A549 treated with AZD2906 at 1 μM for 4 hours (cell line): ENCODE measurements at places on chromosomes 12 and 14. TPM values are rescaled to one million over a fixed set of nuclear protein-coding genes. Genes with fewer than 3 reads are reported as not detected.

PZP gene
- not detected in 5 replicates for total RNA-seq

ORAI1 gene
- 18.7 to 35.5 TPM (median 34.5 TPM) in 5 replicates for total RNA-seq

EFS gene
- total RNA-seq, result not detected in 5 replicates

DNAJC22 gene
- 20.3 to 22.4 TPM (median 21.4 TPM) in 5 replicates for total RNA-seq

CPNE6 gene
- total RNA-seq, result 0.05 to 0.12 TPM (median 0.06 TPM) in 4 of 5 replicates, not detected in the other

C12orf54 gene
- not detected in 5 replicates for total RNA-seq

NXPH4 gene
- 3.8 to 5.8 TPM (median 5.6 TPM) in 5 replicates for total RNA-seq

SMIM41 gene
- not detected in 5 replicates for total RNA-seq

CLEC1B gene
- not detected in 5 replicates for total RNA-seq

INSM2 gene
- 0.05 to 0.11 TPM (median 0.07 TPM) in 5 replicates for total RNA-seq

MYO1H gene
- not detected in 5 replicates for total RNA-seq

NINJ2 gene
- 0.41 to 0.74 TPM (median 0.61 TPM) in 5 replicates for total RNA-seq

GPX2 gene
- 162 to 290 TPM (median 186 TPM) in 5 replicates for total RNA-seq

CMA1 gene
- total RNA-seq, result not detected in 5 replicates

BDKRB2 gene
- total RNA-seq, result 0.82 to 1.0 TPM (median 0.88 TPM) in 5 replicates

KLHL33 gene
- 0.01 to 0.03 TPM (median 0.02 TPM) in 4 of 5 replicates, not detected in the other for total RNA-seq

UBE2N gene
- 146 to 200 TPM (median 148 TPM) in 5 replicates for total RNA-seq

RTN1 gene
- total RNA-seq, result 0.02 to 0.17 TPM in 2 of 5 replicates, not detected in the others

IFNG-AS1 gene
- total RNA-seq, result not detected in 5 replicates

ORMDL2 gene
- 67.3 to 104 TPM (median 102 TPM) in 5 replicates for total RNA-seq

SIRT4 gene
- 0.41 to 0.98 TPM (median 0.71 TPM) in 5 replicates for total RNA-seq

OTUB2 gene
- total RNA-seq, result 2.4 to 3.4 TPM (median 2.7 TPM) in 5 replicates
